ENCODE measurements at places on chromosomes 16 and 17. TPM values are rescaled to one million over a fixed set of nuclear protein-coding genes. Genes with fewer than 3 reads are reported as not detected.

The KRTAP4-2 gene
- total RNA-seq: not detected

GRCh38 chr16:79560318-79560717 is 40.2 kb downstream of the MAF start:
- DNase-seq: no peak

GRCh38 chr17:75738218-75738802 is 17.1 kb downstream of the ITGB4 start:
- peak; percentile 73 for DNase-seq

The OR1F1 gene
- not detected for total RNA-seq

- no peak for DNase-seq
These were observed 6.9 kb downstream of the SLC16A3 start for GRCh38 chr17:82235775-82236141.

The BCO1 gene
- total RNA-seq: not detected

GRCh38 chr16:58236831-58237230 is 38.9 kb upstream of the CSNK2A2 start:
- no peak for DNase-seq

- no peak for DNase-seq
These were observed 210.6 kb downstream of the HAPSTR1 start for GRCh38 chr16:9302072-9302471.

The DNAAF8 gene
- total RNA-seq: 0.31 TPM

The HASPIN gene
- total RNA-seq: 0.36 TPM

DNA sequence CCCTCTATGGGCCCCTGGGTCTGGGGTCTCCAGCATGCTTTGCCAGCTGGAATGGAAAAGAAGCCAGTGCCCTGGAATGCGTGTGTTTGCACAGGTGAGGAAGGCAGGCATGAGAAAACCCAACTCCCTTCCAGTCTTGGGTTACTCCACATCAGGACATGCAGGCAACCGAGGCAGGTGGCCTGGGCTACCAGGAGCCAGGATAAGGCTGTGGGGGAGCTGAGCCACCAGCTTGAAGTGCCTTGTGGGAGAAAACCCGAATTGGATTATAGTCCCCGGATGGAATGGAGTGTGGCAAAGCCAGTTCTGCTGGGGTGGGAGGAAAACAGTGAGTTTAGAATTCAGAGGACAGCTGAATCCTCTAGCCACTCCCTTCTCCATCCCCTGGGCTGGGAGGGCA is 7.2 kb downstream of the SRCIN1 start:
- no peak for DNase-seq

- DNase-seq: no peak
These were observed 320 bp upstream of the KRTAP4-2 start for GRCh38 chr17:41178341-41178740.

GRCh38 chr16:1895068-1895467 is 23.1 kb upstream of the MEIOB start:
- no peak for DNase-seq

The SHISA6 gene
- 11.0 TPM for total RNA-seq

- no peak for DNase-seq
These were observed 34.4 kb downstream of the HNF1B start for GRCh38 chr17:37710344-37710886.

DNA sequence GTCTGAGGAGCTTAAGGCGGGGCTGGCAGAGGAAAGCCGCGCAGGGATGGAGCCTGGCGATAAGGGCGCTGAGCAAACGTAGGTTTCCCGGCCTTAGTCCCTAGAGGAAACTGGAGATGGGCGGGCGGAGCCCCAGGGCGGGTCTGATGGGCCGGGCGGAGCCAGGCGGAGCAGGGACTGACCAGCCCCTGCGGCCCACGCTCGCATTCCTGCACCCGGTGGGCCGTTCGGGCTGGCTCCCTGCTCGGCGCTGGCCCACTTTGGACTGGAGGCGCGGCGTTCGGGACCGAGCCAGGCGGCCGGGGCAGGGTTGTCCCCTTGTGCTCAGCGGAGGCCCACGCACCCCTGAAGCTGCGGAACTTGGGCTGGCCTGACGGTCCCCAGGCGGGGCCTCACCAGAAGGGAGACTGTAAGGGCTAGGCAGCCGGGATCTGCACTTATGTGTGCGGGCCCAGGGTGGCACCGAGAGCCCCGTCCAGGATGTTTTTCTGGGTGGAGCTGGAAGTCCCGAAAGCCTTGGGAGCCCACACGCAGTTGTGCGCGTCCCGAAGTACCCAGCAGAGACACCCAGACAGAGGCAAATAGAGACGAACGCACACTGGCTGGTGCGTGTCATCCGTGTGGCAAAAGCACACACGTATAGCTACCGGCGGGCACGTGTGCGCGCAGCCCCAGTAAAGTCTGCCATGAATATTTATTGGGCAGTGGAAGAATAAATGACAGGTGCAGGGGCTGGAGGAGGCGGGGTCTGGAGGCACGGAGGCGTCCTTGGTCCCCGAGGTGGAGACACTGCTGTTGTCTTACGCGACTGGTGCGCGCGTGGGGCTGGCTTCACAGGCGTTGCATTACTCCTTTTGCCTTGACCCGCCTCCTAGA is 1.4 kb downstream of the PYDC1 start:
- peak; percentile 70 for DNase-seq

The UQCRC2 gene
- 169 TPM for total RNA-seq

GRCh38 chr17:70134042-70134441 is 35.3 kb upstream of the KCNJ2 start:
- DNase-seq: no peak

The HSDL1 gene
- 31.3 TPM for total RNA-seq
